ENCODE measurements at places on chromosomes 2 and 18. TPM values are rescaled to one million over a fixed set of nuclear protein-coding genes. Genes with fewer than 3 reads are reported as not detected.

- DNase-seq, result peak; percentile 64
These were observed 158.2 kb downstream of the MGAT5 start for GRCh38 chr2:134411828-134412638.

- DNase-seq, result no peak
These were observed 68.3 kb downstream of the IL1R2 start for GRCh38 chr2:102060047-102060446.

FAM117B gene
- total RNA-seq, result 23.2 TPM

DNA sequence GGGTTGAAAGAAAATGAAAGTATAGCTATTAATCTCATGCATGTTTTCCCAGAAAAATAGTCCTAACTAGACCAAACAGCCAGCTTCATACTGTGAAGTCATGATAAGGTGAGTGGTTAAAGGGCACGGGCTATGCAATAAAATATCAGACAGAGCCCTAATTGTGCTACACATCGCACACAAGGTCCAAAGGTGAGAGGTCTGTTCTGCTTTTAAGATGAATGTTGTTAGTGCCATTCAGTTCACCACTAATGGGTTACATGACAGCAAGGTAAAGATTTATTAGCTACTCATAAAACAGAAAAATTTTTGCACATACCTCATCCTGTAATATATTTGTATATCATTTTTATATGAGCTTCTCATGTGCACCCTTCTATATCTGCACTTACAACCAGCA is 105.0 kb upstream of the STK17B start:
- no peak for DNase-seq

DNA sequence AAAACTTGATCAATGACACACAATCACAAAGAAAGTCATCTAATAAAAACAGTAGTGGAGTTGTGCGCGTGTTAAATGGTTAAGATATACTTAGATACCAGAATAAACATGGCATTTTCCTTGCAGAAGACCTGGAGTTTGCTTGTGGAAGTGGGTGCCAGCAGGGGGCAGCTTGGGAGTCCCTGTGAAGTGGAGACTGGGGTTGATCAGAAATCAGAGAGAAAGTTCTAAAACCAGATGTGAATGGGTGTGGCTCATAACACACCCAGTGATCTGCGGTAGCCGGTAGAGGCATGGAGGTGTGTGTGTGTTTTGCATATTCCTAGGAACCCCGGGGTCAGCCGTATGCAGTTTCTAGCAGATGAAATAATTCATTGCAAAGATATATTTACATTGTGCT is 300.1 kb upstream of the TRIB2 start:
- DNase-seq, result no peak

DNA sequence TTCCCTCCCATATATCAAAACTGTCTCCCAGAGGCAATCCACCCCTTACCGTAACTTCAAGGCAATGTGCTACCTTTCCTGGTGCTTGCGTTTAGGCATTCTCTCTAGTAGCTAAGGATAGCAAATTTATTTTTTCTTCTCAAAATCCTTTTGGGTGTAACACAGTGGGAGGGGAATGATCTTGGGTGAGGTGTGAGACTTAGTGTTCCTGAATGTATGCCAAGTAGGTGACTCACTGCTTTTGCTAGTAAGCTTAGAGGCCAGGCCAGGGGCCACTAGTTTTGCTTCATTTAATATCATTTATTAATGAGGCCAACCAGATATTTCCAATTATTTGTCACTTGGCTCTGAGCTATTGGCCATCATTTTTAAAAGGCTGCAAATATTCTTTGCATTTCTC is 135.5 kb downstream of the NAPG start:
- no peak for DNase-seq

- no peak for DNase-seq
These were observed 53.9 kb upstream of the RAB27B start for GRCh38 chr18:54774423-54774822.

GRCh38 chr18:10840743-10841142 is 308.6 kb downstream of the PIEZO2 start:
- no peak for DNase-seq

GRCh38 chr2:197028230-197028629 is 101.7 kb upstream of the PGAP1 start:
- DNase-seq, result no peak

DNA sequence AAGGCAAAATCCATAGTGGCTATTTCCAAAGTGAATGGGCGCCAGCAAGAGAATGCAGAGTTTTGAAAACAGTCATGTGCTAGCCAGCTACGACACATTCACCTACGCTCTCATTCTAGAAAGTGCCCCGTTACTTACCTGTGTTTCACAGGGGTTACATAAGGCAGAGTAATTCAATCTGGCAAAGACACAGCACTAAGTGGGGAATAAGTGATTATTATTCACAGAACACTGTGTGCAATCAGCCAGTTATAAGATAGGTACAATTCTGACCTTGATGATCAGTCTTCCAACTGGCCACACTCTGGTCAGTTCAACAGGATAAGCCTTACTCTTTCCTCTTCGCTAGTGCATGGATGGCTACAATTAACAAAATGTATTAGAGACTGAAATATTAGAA is 105.8 kb downstream of the CABYR start:
- DNase-seq, result no peak

GRCh38 chr2:219029829-219030165 is 11.5 kb downstream of the CFAP65 start:
- DNase-seq, result peak; percentile 89

STK17B gene
- 11.7 TPM for total RNA-seq

RTP5 gene
- total RNA-seq, result not detected

DLGAP1 gene
- total RNA-seq, result 24.0 TPM

- DNase-seq, result no peak
These were observed 178.0 kb downstream of the SH3BP4 start for GRCh38 chr2:235129850-235130249.

NEU2 gene
- not detected for total RNA-seq

DNA sequence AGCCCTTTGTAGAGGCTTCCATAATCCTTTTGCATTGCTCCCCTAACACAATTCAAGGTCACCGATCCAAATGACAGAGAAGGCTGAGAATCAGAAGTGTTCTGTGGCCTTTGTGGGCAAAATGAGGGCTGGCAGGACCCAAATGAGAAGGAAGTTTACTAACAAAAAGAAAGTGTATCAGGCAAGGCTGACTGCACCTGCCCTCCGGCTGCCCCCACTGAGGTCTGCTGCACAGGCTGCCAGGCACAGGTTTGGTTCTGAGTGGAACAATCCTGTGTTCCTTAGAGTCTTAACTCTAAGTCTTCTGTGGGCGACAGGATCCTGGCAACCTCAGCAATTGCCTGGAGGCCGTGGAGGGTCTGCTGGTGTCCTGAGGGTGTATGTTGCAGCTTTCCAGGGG is 568.5 kb downstream of the CMPK2 start:
- DNase-seq, result no peak

DNA sequence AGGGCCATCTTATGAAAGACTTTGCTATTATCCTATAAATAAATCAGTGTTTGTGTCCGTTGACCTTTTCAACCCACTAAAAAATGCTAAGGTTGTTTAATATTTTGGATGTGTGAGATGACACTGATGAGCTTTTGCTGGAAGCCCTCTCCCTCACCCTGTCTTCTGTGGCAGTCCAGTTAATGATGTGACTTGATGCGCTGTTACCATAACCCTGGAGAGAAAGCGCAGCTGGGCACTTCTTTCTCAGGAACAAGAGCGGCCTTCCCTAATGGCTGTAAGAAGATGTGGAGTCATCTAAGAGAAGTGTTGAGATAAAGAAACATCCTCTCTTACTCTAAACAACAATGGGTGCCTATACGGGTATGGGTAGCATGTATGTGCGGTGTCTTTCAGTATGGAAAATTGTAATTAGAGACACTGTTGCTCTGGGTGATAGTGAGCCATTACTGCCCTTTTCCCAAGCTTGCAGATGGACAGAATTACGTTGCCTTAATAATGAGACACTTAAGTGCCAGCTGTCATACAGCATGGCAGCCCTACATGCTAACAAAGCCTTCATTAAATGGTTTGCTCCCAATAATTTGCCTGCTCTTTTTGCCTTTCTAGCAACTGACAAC is 165.6 kb upstream of the NABP1 start:
- DNase-seq, result no peak

DNA sequence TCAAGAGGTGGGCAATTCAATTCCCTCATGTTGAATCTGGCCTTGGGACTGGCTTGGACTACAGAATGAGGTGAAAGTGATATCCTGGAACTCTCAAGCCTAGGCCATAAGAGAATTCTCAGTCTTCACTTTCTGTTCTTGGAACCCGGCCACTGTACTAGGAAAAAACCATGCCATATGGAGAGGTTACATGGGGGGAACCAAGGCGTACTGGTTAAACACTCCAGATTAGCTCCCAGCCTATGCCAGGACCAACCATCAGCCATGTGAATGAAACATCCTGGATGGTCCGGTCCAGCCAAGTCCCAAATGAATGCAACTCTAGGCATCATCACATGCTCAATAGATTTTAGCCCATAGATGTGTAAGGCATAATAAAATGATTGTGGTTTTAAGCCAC is 56.4 kb downstream of the ZNF385B start:
- DNase-seq, result no peak

CCDC74B gene
- 3.4 TPM for total RNA-seq

DNA sequence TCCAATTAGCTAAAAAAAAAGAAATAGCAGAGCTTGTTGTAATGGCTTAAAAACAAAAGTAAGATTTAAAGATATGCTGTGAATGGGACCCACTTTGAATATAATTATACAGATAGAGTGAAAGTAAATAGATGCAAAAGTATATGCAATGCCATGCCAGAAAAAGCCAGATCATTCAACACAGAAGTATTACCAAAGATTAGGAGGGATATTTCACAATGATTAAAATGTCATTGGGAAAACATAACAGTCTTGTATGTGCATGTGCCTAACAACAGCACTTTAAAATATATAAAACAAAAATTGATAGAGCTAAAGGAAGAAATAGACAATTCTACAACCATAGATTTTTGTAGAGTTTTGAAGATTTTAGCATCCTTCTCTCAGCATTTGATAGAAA is 19.9 kb upstream of the SIGLEC15 start:
- DNase-seq, result no peak

- no peak for DNase-seq
These were observed 222.7 kb downstream of the CYRIA start for GRCh38 chr2:16442971-16443370.

GRCh38 chr2:211455216-211455841 is 898.9 kb downstream of the CPS1 start:
- peak; percentile 45 for DNase-seq

FSHR gene
- not detected for total RNA-seq

GRCh38 chr2:117856415-117857210 is 42.1 kb downstream of the DDX18 start:
- DNase-seq, result no peak

GRCh38 chr2:26461601-26462023 is 16.3 kb downstream of the OTOF start:
- no peak for DNase-seq

DNA sequence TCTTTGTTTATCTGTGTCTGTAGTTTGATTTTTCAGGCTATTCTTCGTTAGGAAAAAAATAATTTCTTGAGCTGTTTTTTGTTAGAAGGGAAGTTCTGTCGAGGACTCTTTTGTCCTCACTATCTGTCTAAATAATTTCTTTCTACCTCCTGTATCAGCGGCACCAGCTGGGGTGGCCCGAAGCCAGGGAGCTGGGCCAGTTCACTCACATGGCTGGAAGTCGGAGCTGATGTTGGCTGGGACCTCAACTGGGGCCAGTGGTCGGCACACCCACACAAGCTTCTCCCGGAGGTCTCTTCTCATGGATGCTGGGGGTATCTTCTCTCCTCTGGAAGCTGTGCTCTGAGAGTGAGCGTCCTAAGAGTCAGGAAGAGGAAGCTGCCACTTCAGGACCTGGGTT is 8.0 kb upstream of the PDIA6 start:
- no peak for DNase-seq

KRTCAP3 gene
- total RNA-seq, result 41.9 TPM

DNA sequence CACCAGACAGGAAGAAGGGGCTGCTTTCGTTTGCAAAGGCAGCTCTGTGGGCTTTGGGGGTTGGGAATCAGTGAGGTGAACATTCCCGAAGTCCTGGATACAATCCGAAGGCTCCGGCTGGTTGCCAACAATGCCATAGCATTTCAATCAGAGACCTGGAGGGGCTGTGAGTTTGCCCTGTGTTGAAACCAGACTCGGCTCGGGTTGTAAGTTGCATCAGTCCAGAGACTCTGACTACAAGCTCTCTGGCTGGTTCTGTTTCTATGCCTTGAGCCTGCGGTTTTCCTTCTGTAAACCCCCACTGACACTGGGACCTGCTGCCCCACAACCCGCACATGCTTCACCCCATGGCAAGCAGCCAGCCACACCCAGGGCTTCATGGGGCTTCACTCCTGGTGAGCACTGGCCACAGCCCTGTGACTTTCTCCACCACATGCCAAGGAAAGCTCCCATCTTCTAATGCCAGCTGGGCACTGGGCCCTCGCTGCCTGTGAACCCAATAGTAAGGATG is 85.7 kb upstream of the ODC1 start:
- no peak for DNase-seq

VWC2L gene
- not detected for total RNA-seq

- no peak for DNase-seq
These were observed 211.4 kb upstream of the SMIM21 start for GRCh38 chr18:75638776-75639471.

- no peak for DNase-seq
These were observed 15.2 kb downstream of the PAX8 start for GRCh38 chr2:113263546-113263945.

TEKT4 gene
- not detected for total RNA-seq

DNA sequence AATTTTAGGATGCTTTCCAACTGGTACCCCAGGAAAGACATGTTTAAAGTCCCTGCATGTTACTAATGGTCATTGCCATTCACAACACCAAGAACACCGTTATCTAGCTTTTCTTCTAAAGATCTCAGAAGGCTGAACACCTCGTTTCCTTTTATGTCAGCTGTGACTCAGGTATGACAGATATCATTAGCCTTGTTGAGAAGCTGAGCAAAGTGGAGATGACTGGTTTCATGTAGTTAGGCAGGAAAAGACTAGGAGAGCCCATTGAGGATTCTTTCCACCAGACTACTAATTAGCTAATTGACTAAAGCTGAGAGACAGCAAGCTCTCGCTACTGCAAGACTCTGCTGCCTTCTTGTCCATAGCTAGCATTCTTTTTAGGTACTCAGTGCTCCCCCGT is 32.0 kb upstream of the ARL5A start:
- no peak for DNase-seq

GRCh38 chr2:31515586-31515985 is 65.2 kb downstream of the SRD5A2 start:
- no peak for DNase-seq

MC5R gene
- total RNA-seq, result 0.27 TPM

GRCh38 chr2:205776139-205776538 is 93.8 kb downstream of the NRP2 start:
- peak; percentile 95 for DNase-seq

DNA sequence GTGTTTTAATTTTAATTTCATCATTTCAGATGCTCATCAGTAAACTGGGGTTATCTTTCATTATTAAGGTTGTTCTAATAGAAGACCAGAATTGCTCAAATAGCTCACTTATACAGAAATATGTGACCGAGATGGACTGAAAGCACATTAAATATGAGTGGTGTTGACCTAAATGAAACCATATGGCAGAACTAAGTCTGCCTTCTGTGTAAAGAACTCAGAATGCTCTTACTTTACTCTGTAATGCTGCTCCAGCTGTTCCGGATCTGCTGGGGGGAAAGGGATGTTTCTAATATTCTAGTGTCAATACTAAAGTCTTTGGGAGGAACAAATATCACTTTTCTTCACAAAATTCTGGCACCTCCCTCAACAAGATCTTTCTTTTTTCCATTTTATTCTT is 131.0 kb downstream of the DPP4 start:
- no peak for DNase-seq

- no peak for DNase-seq
These were observed 214.7 kb downstream of the TGIF1 start for GRCh38 chr18:3664563-3665178.

TMEM87B gene
- total RNA-seq, result 12.5 TPM

FAM237A gene
- total RNA-seq, result not detected

GRCh38 chr2:219128396-219128795 is 32.2 kb downstream of the NHEJ1 start:
- no peak for DNase-seq
